ENCODE measurements at places on chromosomes 1 and 21. TPM values are rescaled to one million over a fixed set of nuclear protein-coding genes. Genes with fewer than 3 reads are reported as not detected.

Gene LCE1C
- polyA plus RNA-seq: not detected

GRCh38 chr1:43034778-43035177 is 76.1 kb upstream of the SLC2A1 start:
- H3K27me3 ChIP-seq: no peaks in the 10 kb centered on the region
- peak; percentile 14 for DNase-seq
- peak overlapping the region; percentile 3 for H3K27ac ChIP-seq
- peaks cover 21% of the 10 kb centered on the region for H3K4me1 ChIP-seq
- H3K4me3 ChIP-seq: no peak overlapping the region

DNA sequence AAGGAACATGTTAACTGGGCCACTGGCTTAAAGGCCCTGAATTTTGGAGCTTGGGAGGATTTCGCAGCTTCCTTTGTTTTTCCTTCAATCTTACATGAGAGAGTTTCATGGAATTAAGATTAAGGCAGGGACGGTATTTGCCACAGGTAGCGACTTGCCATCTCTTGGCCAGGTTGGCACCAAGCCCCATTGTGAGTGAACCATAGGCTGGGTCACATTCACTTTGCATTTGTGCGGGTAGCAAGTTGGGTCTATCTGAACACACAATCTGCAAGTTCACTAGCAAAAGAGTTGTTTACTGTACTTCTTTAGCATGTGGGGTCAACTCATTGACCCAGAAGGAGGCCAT is 106.2 kb upstream of the ATP1A1 start:
- peaks cover 6% of the 10 kb centered on the region for H3K4me1 ChIP-seq
- H3K36me3 ChIP-seq: no peaks in the 10 kb centered on the region
- no peaks in the 10 kb centered on the region for H3K27me3 ChIP-seq
- no peak for DNase-seq
- H3K4me3 ChIP-seq: no peak overlapping the region
- H3K27ac ChIP-seq: no peak overlapping the region

Gene CDC7
- polyA plus RNA-seq: 4.3 TPM

DNA sequence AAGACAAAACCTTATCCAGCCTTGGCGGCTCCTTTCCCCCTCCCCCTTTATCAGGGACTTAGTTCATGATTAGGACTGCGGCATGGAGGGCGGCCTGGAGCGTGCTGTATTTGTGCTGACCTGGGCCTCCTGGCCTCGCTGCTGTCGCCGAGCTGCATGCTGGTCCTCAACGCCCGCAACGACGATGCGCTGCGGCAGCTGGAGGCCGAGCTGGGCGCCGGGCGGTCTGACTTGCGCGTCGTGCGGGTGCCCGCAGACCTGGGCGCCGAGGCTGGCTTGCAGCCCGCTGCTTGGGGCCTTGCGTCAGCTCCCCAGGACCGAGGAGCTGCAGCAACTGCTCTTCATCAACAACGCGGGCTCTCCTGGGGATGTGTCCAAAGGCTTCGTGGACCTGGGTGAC is 70.9 kb downstream of the TM2D1 start:
- H3K4me3 ChIP-seq: no peak overlapping the region
- H3K27ac ChIP-seq: no peak overlapping the region
- no peaks in the 10 kb centered on the region for H3K27me3 ChIP-seq
- no peaks in the 10 kb centered on the region for H3K36me3 ChIP-seq
- DNase-seq: no peak
- H3K4me1 ChIP-seq: no peaks in the 10 kb centered on the region

GRCh38 chr1:7962014-7962335 is 464 bp downstream of the PARK7 start:
- peak overlapping the region; percentile 87 for H3K4me3 ChIP-seq
- DNase-seq: no peak
- peak overlapping the region; percentile 94 for H3K27ac ChIP-seq

Gene FAM72C
- polyA plus RNA-seq: not detected

DNA sequence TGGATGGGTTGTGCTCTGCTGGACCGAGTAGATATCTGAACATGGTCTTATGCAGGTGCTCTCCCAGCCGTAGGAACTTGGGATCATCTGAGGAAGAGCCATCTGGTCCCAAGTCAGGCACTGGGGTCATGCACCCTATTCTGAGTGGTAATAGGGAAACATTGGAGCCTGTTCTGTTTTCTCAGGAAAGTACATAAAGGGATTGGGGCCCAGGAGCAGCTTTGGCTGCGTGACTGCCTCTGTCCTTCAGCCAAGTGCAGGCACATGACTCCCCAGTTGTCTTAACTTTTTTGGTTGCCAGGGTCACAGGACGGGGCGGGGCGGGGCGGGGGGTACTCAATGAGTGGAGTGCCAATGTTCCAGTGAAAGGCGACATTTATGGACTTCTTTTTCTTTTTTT is 11.5 kb downstream of the PFKFB2 start:
- no peak overlapping the region for H3K27ac ChIP-seq
- no peaks in the 10 kb centered on the region for H3K36me3 ChIP-seq
- H3K4me1 ChIP-seq: no peaks in the 10 kb centered on the region
- H3K4me3 ChIP-seq: no peak overlapping the region
- H3K27me3 ChIP-seq: no peaks in the 10 kb centered on the region

- DNase-seq: no peak
- H3K36me3 ChIP-seq: no peaks in the 10 kb centered on the region
- H3K27ac ChIP-seq: no peak overlapping the region
- peaks cover 7% of the 10 kb centered on the region for H3K4me1 ChIP-seq
- no peaks in the 10 kb centered on the region for H3K27me3 ChIP-seq
Observed at GRCh38 chr1:94019327-94019726, 101.6 kb downstream of the ABCA4 start.

Gene LRRC3
- 0.61 TPM for polyA plus RNA-seq

DNA sequence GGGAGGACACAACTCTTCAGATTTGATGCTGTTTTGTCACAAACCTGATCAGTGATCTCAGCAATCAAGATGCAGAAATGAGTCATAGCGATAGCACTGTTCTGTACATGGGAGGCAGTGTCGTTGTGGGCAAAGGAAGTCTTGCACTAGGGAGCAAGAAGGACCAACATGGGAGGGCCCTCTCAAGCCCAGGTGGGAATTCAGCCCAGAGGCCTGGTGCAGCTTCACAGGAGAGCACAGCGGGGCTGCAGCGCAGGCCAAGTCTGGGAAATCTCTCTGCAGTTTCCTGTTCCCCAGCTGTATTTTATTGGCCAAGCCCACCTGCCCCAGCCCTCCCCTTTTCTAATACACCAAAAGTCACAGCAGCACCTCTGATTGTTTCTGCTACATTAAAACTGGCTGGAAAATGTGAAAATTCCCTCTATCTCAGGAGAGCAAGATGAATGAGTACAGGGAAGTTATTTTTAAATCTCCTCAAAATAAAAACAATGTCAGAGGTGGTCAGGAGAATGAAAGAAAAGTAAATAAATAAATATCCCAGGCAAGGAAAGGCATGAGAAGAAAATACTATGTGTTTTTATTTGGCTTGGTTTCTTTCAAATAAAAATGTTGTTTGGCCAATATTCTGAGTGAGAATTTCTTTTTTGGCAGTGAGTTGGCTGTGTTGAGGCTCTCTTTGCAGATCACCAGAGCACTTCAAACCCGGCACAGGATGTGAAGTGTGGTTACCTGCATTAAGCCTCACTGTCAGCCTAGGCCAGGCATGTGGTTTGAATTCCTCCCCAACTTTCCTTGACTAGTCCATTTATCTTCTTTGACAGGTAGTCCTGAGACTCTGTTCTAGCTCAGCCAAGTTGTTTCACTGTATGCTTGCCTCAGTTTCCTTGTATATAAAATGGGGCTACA is 422.1 kb downstream of the PLPP3 start:
- H3K27me3 ChIP-seq: no peaks in the 10 kb centered on the region
- DNase-seq: no peak
- H3K27ac ChIP-seq: no peak overlapping the region
- H3K4me1 ChIP-seq: no peaks in the 10 kb centered on the region
- no peaks in the 10 kb centered on the region for H3K36me3 ChIP-seq
- no peak overlapping the region for H3K4me3 ChIP-seq

DNA sequence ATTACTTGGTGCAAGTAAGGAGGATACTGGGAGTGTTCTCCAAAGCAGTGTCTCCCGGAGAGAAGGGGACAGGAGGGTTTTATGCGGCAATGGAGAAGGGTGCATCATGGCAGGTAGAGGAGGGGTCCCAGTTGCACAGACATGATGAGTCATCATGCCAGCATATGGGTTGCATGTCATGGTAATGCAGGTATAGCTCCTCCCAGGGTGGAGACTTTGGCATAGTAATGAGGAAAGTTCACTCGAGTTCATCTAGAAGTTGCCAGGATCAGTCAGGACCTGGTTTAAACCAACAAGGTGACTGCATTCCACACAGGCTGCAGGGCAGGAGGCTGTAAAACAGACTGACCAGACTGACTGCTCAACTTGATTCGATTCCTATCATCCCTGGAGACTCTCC is 355.7 kb upstream of the DUSP10 start:
- H3K36me3 ChIP-seq: no peaks in the 10 kb centered on the region
- H3K27ac ChIP-seq: no peak overlapping the region
- no peaks in the 10 kb centered on the region for H3K27me3 ChIP-seq
- no peak overlapping the region for H3K4me3 ChIP-seq
- no peaks in the 10 kb centered on the region for H3K4me1 ChIP-seq

DNA sequence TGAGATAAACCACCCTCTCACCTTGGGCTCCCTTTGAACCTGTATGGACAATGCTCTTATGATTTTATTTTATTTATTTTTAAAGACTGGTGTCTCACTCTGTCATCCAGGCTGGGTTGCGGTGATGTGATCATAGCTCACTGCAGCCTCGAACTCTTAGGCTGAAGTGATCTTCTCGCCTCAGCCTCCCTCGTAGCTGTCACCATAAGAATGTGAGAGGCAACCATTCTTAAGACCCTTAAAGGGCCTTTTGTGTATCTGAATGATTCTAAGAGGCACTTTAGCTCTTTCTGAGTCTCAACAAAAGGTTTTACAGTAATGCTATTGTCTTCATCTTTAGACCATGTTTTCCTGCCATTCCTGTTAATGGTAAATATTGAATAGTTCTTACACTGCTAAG is 67.0 kb downstream of the IVNS1ABP start:
- H3K4me3 ChIP-seq: no peak overlapping the region
- H3K4me1 ChIP-seq: no peaks in the 10 kb centered on the region
- DNase-seq: no peak
- H3K36me3 ChIP-seq: no peaks in the 10 kb centered on the region
- H3K27me3 ChIP-seq: no peaks in the 10 kb centered on the region
- H3K27ac ChIP-seq: no peak overlapping the region

- peak overlapping the region; percentile 38 for H3K27ac ChIP-seq
- DNase-seq: no peak
- H3K27me3 ChIP-seq: no peaks in the 10 kb centered on the region
- H3K36me3 ChIP-seq: no peaks in the 10 kb centered on the region
- H3K4me1 ChIP-seq: peaks cover 28% of the 10 kb centered on the region
Observed at GRCh38 chr1:183588827-183589226, 1.4 kb downstream of the NCF2 start.

DNA sequence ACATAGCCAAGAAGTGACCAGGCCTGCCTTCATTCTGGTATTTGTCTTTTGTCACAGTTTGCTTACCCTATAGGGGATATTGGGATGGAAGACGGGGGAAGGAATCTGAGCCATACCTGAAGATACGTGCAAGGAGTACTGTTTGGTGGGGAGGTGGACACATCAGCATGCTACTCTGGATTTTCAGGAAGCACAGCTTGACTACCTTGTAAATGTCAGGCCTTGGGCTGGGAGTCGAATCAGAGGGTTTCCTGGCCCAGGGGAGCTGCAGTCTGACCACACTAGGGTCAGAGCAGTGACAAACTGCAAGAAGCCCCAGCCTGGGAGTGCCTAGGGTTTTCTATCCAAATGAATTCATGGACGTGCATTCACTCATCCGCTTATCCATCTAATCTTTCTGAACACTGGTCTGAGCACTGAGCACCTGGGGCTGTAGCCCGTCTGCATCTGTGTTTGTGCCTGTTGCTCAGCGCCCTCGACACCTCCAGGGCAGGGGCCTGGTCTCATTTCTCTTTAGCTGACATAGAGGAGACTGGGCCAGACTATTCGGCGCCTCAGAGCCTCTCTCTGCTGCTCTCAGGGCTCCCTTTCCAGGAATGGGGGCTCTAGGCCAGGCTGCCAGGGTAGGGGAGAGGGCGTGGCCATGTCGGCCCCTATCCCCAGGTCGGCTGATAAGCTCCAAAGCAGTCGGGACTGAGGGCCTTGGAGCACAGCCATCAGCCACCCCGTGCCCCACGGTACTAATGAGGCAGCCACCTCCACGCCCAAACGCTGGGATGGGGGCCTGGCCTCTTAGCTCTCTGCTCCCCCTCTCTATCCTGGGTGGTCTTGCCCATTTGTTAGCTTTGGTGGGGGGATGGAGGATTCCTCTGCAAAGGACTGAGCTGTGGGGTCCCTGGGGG is 47.0 kb upstream of the SLC2A1 start:
- no peaks in the 10 kb centered on the region for H3K36me3 ChIP-seq
- H3K4me1 ChIP-seq: peaks cover 1% of the 10 kb centered on the region
- no peaks in the 10 kb centered on the region for H3K27me3 ChIP-seq
- no peak overlapping the region for H3K4me3 ChIP-seq
- no peak for DNase-seq

Gene DENND2C
- 0.56 TPM for polyA plus RNA-seq

DNA sequence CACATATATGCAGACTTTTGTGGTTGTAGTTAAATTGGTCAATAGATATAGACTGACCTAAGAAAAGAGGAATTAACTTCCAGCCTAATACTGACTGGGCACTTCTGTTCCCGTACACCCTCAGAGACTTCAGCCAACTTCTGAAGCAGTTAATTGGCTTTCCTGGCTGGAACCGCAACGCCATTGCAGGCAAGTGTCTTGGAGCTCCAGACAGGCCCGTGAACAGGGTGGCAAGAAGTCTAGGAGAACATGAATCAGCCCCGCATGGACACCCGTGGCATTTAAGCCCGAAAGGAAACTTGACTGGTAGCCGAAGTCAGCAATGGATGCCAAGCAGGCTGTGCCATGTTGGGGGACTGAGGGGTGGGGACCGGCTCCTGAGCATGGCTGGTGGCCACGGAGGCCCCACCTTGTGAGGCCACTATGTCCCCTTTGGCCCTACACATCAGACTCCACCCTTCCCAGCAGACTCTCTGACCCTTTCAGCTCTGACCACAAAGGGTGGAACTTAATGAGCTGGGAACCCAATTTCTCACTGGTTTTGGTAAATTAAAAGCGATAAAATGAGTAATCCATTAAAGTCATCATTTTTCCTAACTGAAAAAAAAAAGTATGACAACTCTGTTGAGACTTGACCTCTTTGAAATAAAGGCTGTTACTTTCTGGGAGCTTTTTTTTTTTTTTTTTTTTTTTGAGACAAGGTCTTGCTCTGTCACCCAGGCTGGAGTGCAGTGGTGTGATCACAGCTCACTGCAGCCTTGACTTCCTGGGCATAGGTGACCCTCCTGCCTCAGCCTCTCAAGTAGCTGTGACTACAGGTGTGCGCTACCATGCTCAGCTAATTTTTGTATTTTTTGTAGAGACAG is 54.1 kb downstream of the RUNX1 start:
- H3K27me3 ChIP-seq: no peaks in the 10 kb centered on the region
- no peak overlapping the region for H3K27ac ChIP-seq
- DNase-seq: no peak
- H3K36me3 ChIP-seq: no peaks in the 10 kb centered on the region

Gene LTN1
- 16.8 TPM for polyA plus RNA-seq

All from CD4-positive, alpha-beta memory T cell (primary cell).